A549 treated with Mapracorat at 1 μM for 4 hours (cell line): ENCODE measurements at places on chromosomes 2 and 18. TPM values are rescaled to one million over a fixed set of nuclear protein-coding genes. Genes with fewer than 3 reads are reported as not detected.

CABLES1 gene
- total RNA-seq: 13.0 to 14.8 TPM (median 13.5 TPM) in 5 replicates

CIB4 gene
- 0.31 to 0.38 TPM (median 0.35 TPM) in 3 of 5 replicates, not detected in the others for total RNA-seq

ATP8B1 gene
- total RNA-seq: 6.4 to 9.5 TPM (median 6.8 TPM) in 5 replicates

SLC14A1 gene
- 0.36 TPM in 1 of 5 replicates, not detected in the others for total RNA-seq

RAB11FIP5 gene
- total RNA-seq: 31.8 to 36.4 TPM (median 33.6 TPM) in 5 replicates

DSG1 gene
- not detected in 5 replicates for total RNA-seq

ITPRIPL1 gene
- total RNA-seq: not detected in 5 replicates

KHK gene
- total RNA-seq: 7.6 to 10.4 TPM (median 10.2 TPM) in 5 replicates

FLACC1 gene
- 0.13 to 0.14 TPM in 2 of 5 replicates, not detected in the others for total RNA-seq

SPEG gene
- total RNA-seq: 6.6 to 11.2 TPM (median 7.6 TPM) in 5 replicates

CRYGC gene
- not detected in 5 replicates for total RNA-seq

AMER3 gene
- total RNA-seq: not detected in 5 replicates

COL3A1 gene
- total RNA-seq: 0.07 to 0.26 TPM (median 0.15 TPM) in 5 replicates

LIMS4 gene
- total RNA-seq: 0.12 to 0.75 TPM (median 0.57 TPM) in 5 replicates

SLC11A1 gene
- total RNA-seq: 0.11 to 0.26 TPM (median 0.15 TPM) in 5 replicates

MERTK gene
- total RNA-seq: 1.9 to 3.0 TPM (median 2.0 TPM) in 5 replicates

RGPD3 gene
- 0.14 to 0.26 TPM (median 0.16 TPM) in 5 replicates for total RNA-seq
